ENCODE measurements at places on chromosomes 3 and 15.

DNA sequence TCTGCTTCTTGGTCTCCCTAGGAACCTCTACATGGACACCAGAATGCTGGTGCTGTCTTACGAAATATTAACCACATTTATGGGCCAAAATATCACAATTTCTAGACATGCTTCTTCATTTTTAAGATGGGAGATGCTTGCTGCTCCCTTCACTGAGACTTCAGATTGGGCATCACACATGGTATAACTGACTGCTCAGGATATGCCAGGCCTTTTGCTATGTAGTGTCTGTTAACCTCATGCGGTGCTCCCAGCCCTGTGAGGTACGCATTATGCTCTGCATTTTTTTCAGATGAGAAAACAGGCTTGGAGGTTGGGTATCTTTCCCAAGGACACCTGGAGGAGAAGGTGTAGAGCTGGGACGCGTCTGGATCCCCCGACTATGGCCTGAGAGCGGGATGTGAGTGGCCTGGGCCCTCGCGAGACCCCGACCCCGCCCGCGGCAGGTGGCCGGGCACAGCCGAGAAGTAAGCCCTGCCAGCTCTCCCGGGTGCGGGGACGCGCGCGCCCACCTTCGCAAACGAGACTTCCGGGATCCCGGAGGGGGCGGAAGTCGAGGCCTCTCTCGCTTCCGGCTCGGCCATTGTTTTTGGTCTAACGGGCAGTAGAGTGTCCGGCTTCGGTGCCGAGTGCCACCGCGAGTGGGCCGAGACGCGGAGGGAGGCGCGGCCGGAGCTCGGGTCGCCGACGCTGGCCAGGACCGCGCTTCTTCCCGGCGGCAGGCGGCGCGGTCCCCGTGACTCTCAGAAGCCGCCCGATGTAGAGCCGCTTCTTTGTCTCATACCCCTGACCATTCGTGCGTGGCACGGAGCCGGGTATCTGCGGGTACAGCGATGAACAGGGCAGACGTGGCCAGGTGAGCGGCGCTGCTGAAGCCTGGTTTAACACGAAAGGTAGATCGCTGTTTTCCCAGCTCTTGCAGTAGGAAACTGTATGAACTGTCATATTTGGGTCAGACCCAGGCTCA, at the start of gene ZKSCAN7:
TSS of gene ZKSCAN7 (plus strand) at position 568 of the 967 bp plus-strand sequence. CDS start 1,855 bp downstream, outside the sequence.
- DNase-seq, result peak; percentile 52

GRCh38 chr3:72818092-72818773, 30.0 kb downstream of the SHQ1 start:
- no peak for DNase-seq

GRCh38 chr3:69080233-69080920, at the start of gene UBA3:
UBA3 (minus strand) TSS chr3:69080365; CDS start chr3:69080353, 12 bp downstream.
- peak; percentile 89 for DNase-seq

DNA sequence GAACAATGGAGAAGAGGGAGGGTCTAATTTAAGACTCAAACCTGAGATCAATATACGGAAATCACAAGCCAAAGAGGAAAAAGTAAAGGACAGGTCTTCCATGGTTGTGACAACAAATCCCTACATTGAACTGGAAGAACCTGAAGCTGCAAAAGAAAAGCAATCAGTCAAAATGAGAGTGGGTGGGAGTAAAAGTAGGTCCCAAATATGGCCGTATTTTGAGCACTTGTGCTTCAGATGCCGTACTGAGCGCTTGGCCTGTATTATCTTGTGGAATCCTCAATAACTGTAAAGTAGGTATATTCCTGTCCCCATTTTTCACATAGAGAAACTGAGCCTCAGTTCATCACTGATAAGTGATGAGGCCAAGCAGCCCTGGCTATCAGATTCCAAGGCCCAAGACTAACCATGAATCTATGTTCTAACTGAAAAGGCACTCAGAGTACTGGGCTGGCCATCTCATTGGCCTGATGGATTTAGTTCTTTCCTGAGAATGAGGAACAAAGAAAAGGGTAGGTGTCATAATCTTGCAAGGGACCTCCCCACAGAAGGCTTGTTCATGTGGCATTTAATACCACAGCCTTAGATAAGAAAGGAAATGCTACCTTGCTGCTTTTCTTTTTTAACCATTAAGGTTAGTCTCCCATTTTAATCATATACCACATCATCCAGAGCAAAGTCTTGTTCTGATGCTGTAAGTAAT, 52.5 kb downstream of the LRRN1 start:
- DNase-seq, result no peak

DNA sequence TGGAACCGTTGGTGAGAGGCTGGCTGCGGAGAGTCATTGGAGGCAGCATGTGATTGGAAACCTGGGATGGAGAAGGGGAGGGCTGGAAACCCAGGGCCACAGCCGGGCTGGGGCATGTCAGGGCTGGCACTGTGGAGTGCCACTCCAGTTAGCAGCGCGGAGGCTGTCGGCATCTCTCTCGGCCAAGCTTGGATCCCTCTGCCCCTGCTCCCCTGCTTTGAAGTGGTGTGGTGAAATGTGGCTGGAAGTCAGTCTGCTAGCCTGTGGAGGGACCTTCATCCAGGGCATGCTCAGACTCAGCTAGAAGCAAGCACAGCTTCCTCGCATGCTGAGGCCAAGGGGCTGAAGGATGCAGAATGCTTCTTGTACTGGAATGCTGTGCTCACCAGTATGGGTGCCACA, 13.5 kb downstream of the SLCO3A1 start:
- no peak for DNase-seq

- DNase-seq, result no peak
These were observed 124.5 kb downstream of the GSK3B start for GRCh38 chr3:119969759-119970158.

GRCh38 chr3:169430707-169431404, 232.7 kb downstream of the MECOM start:
- no peak for DNase-seq

DNA sequence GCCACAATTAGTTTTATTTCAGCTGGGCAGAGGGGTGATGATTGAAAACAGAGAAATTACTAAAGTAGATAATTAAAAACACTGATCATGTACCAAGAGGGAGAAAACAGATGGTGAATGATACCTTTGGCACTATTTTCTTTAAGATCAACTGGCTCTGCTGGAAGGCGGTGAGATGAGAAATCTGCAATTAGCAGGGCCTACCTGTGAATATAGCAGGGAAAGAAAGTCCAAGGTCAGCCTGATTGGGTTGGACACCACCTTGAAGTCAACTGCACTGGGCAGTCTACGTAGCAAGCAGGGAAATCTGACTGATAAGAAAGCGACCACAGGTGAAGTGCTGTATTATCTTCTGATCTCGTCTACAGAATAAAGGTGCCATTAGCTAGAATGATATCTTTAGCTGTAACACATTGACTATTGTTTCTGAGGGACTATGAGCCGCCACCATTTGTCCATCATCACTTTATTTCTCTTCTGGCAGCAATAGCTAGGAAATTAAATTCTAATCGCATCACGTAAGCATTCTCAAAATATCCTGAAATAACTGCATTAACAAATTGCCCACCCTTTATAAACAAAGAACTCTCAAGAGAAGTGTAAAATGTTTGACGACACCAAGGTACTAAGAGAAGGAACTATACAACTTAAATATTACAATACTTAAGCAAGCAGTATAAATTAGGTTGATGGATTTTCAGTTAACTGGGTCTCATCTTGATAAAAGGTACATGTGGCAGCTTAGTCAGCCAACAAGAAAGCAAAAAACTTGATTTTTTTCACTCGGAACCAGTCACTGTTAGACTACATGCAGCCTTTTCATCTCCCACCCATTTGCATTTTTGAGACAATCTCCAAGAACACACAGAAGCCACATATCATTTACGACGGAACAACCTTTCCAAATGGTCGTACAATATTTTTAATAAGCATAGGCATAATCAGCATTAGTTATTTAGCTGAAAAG, 1.3 kb downstream of the NEDD4 start:
- DNase-seq, result no peak

All from CD4-positive, alpha-beta T cell treated with Interferon gamma for 1 hour (primary cell).